ENCODE measurements at places on chromosomes 12 and 14.

DNA sequence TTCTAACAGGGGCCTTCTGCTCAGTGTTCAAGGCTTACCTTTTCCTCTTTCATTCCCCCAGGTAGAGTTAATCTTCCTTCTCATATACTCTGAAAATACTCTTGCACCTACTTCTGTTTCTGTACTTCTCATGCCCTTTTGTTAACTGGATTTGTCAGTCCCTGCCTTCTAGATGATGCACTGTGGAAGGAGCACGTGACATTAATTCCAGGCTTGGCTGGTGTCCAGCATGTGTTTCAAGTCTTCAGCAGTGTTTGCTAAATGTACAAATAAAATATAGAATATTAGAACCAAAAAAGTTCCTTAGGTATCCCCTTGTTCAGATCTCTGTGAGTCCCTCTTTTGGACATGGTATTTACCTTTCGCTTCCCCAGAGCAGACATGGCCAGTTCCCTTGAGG lies 27.9 kb upstream of the EVL start:
- DNase-seq, result no peak

- DNase-seq, result no peak
Observed at GRCh38 chr12:45933504-45933903, 56.9 kb downstream of the SCAF11 start.

- DNase-seq, result no peak
Observed at GRCh38 chr12:112031472-112031871, 18.2 kb downstream of the ERP29 start.

GRCh38 chr12:48999371-49000131 lies at the start of gene DDN:
Gene DDN, minus strand, starts transcription at chr12:48999375. Its CDS starts 88 bp downstream, at chr12:48999287.
- DNase-seq, result peak; percentile 88

DNA sequence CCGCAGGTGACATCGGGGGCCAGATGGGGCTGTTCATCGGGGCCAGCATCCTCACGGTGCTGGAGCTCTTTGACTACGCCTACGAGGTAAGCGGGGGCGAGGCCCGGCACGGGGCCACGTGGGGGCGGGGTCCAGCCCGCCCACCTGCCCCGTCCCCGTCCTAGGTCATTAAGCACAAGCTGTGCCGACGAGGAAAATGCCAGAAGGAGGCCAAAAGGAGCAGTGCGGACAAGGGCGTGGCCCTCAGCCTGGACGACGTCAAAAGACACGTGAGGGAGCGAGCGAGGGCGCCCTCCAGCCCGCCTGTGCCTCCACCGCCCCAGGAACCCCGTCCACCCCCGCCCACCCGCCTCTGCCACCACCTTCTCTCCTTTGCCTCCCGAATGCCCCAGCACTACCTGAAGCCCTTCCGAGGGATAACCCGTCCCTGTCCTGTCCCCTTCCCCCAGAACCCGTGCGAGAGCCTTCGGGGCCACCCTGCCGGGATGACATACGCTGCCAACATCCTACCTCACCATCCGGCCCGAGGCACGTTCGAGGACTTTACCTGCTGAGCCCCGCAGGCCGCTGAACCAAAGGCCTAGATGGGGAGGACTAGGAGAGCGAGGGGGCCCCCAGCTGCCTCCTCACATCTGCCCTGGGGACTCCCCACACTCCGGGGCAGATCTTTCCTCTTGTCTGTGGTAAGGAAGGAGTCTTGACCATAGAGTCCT lies 3.9 kb upstream of the SMARCD1 start:
- DNase-seq, result no peak
